Activated CD4-positive, alpha-beta memory T cell treated with anti-CD3 and anti-CD28 coated beads for 36 hours (primary cell): ENCODE measurements at places on chromosomes 3 and 15.

- no peak for DNase-seq
These were observed 37.8 kb downstream of the MITF start for GRCh38 chr3:69776920-69777581.

DNA sequence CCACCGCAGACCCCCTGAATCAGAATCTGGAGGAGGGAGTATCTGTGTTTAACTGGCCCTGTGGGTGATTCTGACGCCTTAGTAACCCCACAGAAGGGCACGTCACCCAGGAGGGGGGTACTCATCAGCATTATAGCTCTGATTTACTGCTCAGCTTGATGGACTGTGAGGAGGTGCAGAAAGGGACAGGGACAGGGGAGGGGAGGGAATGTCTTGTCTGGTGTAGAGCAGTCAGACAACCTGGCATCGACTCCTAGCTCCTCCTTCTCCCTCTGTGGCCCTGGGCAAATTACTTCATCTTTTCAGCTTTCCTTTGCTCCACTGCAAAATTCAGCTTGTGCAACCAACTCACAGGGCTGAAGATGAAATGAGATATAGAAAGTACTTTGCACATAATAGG, 42.3 kb upstream of the GLCE start:
- no peak for DNase-seq

- no peak for DNase-seq
These were observed 158.0 kb downstream of the CLSTN2 start for GRCh38 chr3:140092848-140093536.

GRCh38 chr3:184907681-184908649, 96.0 kb downstream of the VPS8 start:
- DNase-seq: no peak

- no peak for DNase-seq
These were observed 162.7 kb downstream of the FGF12 start for GRCh38 chr3:192564611-192565010.

DNA sequence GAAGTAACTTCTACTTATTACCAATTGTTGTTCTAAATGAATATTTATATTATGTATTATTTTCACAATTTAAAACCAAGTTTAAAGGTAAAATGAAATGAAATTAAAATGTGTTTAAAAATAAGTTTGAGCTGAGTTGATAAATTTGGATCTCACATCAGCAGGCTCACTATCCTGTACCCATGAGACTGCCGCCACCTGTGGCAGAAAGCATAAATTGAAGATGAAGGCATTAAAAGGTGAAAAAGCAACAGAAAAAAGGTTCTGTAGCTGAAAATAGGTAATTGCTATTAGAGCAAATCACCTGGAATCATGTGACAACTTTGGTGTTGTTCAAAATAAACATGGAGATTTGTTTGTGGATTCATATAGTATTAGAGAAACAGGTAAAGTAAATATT, 133.0 kb upstream of the CADM2 start:
- DNase-seq: no peak

DNA sequence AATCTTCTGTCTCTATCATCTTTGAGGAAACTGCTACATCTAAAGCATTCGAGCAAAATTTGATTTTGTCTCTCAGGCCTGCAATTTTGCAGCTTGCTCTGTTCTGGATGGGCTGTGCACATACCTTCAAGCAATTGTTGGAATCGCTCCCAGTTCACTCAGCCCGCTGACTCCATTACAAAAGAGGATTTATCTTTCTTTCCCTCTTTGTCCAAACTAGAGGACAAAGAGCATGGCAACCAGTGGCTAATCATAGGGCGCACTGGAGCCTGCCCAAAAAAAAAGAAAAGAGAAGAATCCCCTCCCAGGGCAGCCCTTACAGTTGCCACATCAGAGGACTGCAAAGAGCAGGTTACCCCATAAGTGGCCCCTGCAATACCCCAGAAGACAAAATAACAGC, 49.0 kb upstream of the DUT start:
- DNase-seq: no peak

DNA sequence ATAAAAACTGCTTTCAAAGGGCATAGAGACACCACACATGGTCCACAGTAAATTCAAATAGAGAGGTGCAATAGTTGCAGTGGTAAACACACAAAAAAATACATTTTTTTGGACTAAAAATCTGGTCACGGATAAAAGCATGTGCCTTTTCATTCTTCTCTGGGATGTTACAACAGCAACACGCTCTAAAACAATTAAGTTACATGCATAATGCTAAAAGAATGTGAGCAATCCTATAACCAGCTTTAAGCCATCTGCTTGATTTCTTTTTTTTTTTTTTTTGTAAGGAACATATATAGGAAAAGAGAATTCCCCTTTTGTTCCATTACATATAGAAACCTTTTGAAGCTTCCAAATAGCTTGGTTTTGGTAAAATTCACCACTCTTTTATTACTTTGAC, 20.0 kb downstream of the WNT5A start:
- no peak for DNase-seq

DNA sequence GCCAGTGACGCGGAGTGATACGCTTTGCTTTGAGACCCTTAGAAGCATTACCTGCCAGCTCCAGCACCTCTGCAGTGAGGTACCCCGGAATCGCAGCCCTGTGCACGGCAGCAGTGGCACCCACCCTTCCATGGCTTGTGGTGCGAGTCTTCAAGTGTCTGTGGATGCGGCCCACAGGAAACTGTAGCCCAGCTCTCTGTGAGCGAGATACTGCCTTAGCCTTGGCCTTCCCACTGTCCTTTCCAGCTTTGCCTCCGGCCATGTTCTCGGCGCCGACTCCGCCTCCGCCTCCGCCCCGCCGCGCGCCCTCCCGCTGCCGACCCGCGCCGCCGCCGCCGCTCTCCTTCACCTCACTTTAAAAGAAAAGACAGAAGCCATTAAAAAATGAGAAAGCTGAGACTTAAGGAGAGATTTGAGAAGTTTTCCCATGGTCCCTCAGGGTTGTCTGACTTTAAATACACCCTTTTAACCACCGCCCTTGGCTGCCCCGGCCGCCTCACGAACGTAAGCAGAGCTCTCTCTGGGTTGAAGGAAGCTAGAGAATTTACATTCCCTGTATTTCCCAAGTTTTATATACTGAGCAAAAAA, 78.5 kb upstream of the FAM174B start:
- DNase-seq: peak; percentile 20

DNA sequence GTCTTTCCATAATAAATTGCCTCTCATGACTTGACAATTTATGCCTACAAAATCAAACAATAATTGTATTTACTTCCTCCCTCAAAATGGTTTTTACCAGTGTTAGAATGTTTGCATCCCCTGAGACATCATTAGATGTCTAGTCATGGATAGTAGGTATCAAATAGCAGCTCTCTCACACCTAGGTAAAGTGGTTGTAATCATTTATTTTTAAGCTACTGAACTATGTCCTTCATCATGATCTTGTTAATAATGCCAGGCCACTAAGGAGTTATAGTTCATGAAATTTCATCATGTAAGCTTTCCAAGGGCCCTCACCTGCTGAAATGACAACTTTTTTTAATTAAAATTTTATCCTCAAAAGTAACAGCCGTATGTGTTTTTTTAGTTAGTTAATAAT, 134.1 kb downstream of the ARPP21 start:
- DNase-seq: no peak

DNA sequence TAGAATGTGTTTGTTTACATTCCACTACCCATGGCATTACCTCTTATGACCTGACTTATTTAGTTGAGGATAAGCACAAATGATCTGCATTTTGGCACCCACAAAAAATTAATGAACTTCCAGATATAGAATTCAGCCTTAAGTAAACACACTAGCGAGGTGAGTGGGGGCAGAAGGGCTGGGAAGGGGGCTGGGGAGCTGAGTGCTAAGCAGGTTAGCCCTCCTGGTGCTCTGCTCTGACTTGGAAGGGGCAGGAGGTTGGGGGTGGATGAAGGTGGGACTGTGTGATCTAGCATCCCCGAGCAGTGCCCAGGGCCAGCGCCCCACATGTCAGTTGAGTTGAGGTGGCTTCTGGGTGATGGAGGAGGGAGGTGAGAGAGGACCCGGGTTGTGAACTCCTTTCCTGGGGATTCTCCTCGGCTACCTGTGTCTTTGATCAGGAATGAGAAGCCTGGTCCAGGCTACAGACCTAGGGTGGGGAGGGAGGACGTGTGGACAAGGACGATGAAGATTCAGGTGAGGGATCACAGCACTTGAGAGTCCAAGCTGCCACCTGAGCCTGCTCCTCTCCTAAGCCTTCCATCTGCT, 178.6 kb upstream of the SMAD3 start:
- DNase-seq: no peak

GRCh38 chr3:18883571-18883970, 264.7 kb upstream of the KCNH8 start:
- no peak for DNase-seq

DNA sequence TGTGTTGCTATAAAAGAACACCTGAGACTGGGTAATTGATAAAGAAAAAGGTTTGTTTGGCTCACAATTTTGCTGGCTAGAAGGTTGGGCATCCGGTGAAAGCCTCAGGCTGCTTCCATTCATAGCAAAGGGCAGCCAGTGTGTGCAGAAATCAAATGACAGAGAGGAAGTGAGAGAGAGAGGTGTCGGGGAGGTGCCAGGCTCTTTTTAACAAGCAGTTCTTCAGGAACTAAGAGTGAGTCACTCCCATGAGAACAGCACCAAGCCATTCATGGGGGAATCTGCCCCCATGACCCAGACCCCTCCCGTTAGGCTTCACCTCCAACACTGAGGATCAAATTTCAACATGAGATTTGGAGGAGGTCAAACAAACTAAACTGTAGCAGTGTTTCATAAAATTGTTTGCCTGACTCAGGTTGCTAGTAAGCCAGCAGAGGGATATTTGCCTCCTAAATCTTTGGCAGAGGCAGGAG, 4.5 kb upstream of the PARP15 start:
- peak; percentile 66 for DNase-seq

- no peak for DNase-seq
These were observed 21.7 kb downstream of the GTF2E1 start for GRCh38 chr3:120764206-120764605.

- DNase-seq: no peak
These were observed 32.5 kb downstream of the IGSF10 start for GRCh38 chr3:151428386-151428785.

DNA sequence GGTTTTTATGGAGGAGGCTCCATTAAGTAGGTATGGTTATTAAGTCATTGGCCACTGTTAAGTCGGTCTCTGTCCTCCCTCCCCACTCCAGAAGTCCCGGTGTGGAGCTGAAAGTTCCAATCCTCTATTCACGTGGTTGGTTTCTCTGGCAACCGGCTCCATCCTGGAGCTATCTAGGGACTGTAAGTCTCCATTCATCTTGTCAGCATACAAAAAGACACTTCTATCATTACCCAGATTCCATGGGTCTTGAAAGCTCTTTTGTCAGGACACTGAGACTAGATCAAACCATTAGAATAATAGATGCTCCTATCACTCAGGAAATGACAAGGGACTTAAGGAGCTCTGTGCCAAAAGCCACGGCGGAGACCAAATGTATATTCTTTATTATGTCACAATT, 110.3 kb downstream of the PIK3CB start:
- DNase-seq: no peak

DNA sequence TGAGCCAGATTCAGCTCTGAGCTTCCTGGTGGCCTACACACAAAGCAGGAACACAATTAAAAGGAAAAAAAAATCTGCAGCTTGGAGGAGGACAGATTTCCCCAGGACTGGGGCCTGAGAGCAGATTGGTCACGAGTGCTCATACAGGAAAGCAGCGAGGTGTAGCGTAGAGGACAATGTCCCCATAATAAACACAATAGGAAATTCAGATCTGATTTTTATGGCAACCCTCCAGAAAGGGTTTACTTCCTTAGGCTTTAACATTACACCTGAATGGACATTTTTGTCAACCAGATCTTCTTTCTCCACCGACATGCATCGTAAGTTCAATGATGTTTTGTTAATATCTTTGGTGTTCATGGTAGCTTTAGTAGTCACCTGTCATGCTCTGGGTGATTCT, 23.3 kb downstream of the SLC6A20 start:
- DNase-seq: no peak

- DNase-seq: no peak
These were observed 6.6 kb downstream of the HAPLN3 start for GRCh38 chr15:88888719-88889118.
